T1000 (cell line): ENCODE measurements at places on chromosomes 1 and 21.
A peak's percentile ranks its signal among the peaks of the same experiment; 100 is the strongest.

DNA sequence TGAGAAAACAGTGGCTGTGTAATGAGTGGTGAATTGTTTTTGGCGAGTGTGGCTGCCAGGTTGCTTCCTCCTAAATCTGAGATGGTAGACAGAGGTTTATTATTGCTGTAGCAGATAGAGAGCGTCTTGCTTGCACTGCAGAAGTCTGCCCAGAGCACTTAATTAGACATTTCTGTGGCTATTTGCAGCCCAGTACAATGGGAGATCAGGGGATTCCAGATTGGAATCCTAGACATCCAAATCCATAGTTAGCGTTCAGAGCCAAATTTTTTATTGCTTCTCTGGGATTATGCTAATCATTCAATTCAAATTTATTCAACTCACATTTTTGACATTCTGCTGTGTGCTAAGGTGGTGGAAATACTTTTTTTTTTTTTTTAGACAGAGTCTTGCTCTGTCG, 30.0 kb downstream of the KIF26B start:
- DNase-seq, result no peak

GRCh38 chr1:10674222-10674621, 122.2 kb downstream of the CASZ1 start:
- no peak for DNase-seq

DNA sequence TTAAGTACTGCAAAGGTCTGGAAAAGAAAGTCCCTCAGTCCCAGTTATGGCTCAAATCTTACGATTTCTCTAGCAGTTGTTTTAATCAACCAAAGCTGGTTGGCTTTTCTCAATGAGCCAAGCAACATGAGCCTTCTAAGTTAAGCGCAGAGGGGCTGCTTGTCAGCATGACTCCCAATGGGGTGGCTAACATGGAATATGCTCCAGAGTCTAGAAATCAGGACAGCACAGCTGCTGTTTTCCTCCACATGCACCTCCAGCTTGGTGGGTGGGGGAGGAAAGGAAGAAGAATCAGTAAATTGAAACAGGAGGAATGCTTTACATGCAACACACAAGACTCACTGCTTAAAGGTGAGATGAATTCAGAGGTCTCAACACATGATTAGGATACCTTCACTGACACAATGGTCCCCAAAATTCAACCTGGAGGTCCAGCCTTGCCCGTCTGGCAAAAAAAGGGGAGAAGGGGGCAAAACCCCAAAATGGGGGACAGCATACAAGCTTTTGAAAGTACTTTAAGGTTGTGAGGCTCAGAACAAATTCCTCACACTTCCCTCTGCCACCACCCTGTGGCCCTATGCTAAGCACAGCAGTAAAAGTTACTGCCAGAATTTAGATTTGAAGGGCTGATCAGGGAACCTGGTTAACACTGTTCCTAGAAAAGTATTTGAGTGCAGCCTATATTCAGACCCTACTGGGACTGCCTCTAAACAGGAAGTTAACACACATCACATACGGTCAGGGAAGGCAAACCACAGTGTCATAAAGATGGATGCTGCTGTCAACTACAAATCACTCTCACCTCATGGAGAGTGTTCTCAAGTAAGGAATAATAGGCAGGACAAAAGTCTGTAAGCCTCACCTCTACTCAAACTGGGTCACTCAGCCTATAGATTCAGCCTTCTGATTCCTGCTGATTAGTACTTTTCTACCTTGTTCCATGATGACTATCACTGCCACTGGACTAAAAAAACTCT, 2.6 kb downstream of the GATAD2B start:
- DNase-seq, result no peak

DNA sequence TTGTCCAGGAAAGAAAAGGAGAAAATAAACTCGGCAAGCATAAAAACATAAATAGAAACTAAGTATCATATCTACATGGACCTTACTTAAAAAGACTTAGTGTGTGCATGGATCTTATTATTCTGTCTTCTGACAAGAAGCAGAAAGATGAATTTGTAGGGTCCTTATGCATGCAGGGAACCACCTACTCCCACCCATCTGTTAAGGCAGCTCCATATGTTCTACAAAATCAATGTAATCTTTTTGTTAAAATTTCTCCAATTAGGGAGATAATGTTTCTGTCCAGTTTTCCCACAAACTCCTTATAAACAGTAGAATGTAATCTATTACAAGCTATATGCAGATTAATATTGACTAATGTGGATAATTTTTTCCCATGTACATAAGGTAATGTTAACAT, 13.9 kb upstream of the PTPN14 start:
- no peak for DNase-seq

DNA sequence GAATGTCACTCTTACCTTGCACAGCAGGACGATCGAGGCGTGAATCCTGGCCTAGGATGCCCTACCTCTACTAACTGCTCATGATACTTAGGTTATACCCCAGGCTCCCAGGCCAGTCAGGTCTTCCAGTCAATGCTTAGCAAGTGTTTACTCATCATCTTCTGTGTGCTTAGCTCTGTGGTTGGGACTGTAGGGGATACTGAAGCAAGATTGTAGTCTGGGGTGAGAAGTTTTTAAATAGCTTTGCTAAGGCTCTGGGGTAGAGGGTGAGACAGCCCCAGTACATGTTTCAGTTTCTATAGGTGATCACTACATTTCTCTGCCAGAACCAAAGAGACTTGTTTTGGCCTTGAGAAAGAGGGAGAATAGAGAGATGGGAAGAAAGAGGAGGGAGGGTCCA, 250.8 kb upstream of the KIAA0040 start:
- DNase-seq, result no peak

DNA sequence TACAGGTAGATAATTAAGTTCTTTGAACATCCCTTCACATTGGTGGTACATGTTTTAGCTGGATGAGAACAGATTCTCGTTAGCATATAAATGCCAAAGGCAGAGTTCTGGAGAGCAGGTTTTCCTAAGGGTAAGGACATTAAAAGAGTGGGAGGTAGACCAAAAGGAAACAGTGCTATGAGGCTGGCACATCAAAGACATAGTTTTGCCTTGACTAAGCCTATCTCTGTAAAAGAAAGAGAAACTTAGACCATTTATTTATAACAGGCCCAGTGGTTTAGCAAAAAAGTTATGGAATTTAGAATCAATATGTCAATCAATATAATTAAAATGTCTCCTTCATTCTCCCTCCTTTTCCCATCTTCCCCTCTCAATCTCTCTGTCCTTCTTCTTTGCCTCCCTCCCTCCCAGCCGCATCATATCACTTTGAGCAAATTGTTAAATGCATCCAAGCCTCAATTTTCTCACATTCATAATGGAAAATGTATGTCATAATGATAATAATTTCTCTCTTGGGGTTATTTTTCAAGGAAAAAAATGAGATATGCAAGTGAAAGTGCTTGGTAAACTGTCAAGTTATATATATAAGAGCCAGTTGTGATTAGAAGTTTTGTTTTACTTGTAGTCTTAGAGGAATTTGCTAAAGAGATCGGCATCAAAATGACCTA, 209.9 kb upstream of the SGIP1 start:
- no peak for DNase-seq

GRCh38 chr1:109649491-109649914, 6.4 kb upstream of the GSTM4 start:
- no peak for DNase-seq

GRCh38 chr1:18951818-18952391, 4.6 kb downstream of the IFFO2 start:
- DNase-seq, result no peak

DNA sequence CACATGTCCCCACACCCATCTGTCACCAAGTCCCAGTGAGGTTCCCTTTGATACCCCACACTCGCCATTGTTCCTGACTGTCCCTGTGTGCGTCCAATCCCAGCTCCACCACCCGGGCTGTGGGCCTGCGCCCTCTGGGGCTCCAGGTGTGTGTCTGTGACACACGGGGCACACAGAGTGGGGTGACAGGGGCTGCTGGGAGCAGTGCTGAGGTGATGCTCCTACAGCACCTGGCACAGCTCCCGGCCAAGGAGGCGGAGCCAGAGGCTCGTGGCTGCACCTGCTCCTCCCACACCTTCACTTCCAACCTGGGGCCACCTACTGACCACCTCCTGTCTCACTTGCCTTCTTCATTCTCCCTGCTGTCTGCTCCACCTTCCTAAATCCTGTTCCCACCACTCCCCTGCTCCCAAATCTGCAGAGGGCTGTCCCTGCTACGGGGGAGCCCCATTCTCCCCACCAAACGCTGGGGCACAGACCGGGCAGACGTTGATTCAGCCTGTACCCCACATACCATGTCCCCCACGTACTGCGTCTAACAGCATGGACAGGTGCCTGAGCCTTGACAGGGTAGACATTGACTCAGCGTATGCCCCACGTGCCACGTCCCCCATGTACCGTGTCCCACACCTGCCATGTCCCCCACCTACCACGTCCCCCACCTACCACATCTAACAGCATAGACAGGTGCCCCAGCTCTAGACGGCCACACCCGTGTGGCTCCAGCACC, 16.4 kb downstream of the WDR4 start:
- DNase-seq, result no peak

- no peak for DNase-seq
Observed at GRCh38 chr1:228007801-228008341, 1.1 kb downstream of the WNT3A start.

DNA sequence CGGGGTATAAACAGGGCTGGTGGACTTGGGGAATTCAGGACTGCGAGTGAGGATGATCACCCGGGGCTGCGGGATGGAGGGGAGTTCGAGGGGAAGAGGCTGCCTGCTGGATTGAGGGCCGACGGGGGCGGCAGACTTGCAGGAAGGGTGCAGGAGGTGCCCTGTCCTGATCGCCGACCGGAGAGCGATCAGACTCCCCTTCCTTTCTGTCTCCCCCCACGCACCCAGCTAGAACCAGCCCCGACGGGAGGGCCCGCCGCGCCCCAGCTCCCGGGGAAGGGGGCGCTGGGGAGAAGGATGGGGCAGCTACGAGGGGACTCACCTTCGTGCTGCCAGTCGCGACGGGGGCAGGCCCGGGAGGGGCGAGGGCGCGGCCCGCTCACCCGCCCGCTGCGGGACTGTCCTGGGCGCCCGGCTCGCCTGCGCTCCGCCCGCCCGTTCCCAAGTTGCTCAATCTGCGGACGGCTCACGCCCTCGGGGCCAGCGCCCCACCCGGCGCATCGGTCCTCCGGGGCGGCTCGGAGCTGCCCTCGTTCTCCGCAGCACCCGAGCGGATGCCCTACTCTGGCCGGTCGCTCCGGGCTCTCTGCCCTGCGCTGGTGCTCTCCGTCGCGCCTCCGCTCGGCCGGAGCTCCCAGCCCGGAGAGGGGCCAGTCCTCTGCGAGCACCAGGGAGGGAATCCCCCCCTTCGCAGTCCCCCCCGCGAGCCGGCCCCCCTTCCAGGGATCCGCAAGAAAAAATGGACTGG, at the start of gene RSPO1:
RSPO1 (minus strand) TSS at position 649 of the 748 bp plus-strand sequence. CDS start 5,231 bp downstream, outside the sequence.
- no peak for DNase-seq

- DNase-seq, result no peak
Observed at GRCh38 chr1:5950201-5950895, 41.9 kb downstream of the NPHP4 start.

GRCh38 chr1:52674497-52675384, 23.4 kb downstream of the COA7 start:
- DNase-seq, result no peak

DNA sequence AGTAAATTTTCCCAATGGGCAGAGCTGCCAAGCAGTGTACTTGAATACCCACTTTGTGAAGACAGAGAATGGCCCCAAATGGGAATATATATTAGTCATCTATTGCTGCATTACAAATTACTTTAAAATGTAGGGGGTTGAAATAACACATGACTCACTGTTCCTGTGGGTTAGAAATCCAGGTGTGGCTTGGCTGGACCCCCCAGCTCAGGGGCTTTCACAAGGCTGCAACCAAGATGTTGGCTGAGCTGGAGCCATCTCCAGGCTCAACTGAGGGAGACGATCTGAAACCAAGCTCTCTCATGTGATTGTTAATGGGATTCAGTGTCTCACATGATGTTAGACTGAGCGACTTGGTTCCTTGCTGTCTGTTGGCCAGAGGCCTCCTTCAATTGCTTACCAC, 33.4 kb upstream of the ARHGAP29 start:
- peak; percentile 42 for DNase-seq

GRCh38 chr1:173715538-173715844, 710 bp downstream of the KLHL20 start:
- DNase-seq, result no peak

- DNase-seq, result no peak
Observed at GRCh38 chr1:198860371-198860770, 221.5 kb downstream of the PTPRC start.

- no peak for DNase-seq
Observed at GRCh38 chr1:207219979-207220889, 101.2 kb upstream of the CD55 start.

- DNase-seq, result no peak
Observed at GRCh38 chr1:119431836-119432235, 16.9 kb downstream of the HSD3B2 start.

DNA sequence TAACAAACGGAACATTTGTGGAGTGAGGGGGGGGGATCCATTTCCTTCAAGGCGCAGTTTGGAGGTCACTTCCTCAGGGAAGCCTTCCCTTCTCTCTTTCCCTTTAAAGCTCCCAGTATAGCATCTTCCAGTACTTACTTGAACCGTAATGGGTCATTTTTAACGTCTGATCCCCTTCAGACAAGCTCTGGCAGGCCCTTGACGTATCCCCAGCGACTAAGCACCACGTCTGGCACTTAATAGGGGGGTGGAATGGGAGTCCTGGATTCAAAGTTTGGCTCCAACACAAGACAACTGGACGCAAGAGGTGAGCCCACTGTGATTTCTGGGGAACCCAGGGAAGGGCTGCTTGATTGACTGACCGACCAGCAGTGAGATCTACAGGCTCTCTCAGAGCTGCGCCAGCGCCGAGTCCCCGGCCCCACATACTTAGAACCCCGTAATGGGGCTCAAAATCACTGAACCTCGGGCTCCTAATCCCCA, 441 bp downstream of the YARS1 start:
- no peak for DNase-seq

DNA sequence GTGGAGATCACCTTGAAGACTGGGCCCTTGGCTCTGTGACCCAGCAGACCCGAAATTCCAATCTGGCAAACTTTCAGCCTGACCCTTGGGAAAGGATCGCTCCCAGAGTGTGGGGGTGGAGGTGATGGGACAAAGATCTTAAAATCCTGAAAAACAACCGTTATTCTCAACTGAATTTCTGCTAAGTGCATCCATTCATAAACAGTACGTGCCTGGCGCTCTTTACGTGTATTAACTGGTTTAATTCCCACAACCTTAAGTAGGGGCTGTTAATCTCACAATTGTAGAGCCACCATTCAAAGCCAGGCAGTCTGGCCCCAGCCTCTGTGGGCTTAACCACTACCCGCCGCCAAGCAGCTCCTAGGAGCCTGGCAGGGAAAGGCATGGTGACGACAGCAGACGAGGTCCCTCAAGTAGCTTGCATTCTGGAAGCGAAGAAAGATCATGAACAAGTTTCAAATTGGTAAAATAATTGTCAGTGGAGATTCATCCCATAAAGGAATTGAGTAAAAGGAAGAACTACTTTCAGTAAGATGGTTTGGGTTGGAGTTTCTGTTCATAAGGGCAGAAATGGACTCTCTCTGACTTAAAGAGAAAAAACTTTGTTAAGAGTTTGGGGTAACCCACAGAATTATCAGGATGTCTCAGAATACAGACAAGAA, 11.4 kb upstream of the RGS16 start:
- DNase-seq, result no peak
